ENCODE measurements at places on chromosomes 16 and 17. TPM values are rescaled to one million over a fixed set of nuclear protein-coding genes. Genes with fewer than 3 reads are reported as not detected.

The TRIM47 gene
- polyA plus RNA-seq = 7.7 TPM

The TEKT3 gene
- polyA plus RNA-seq = not detected

The TMEM235 gene
- polyA plus RNA-seq = not detected

The DOC2A gene
- not detected for polyA plus RNA-seq

The CDRT4 gene
- 0.45 TPM for polyA plus RNA-seq

Data from naive thymus-derived CD4-positive, alpha-beta T cell (primary cell).